Mucosa of gallbladder (tissue), 1 donor: ENCODE measurements at places on chromosomes 2 and 18. TPM values are rescaled to one million over a fixed set of nuclear protein-coding genes. Genes with fewer than 3 reads are reported as not detected.

The GREB1L gene
- 0.40 TPM for total RNA-seq

DNA sequence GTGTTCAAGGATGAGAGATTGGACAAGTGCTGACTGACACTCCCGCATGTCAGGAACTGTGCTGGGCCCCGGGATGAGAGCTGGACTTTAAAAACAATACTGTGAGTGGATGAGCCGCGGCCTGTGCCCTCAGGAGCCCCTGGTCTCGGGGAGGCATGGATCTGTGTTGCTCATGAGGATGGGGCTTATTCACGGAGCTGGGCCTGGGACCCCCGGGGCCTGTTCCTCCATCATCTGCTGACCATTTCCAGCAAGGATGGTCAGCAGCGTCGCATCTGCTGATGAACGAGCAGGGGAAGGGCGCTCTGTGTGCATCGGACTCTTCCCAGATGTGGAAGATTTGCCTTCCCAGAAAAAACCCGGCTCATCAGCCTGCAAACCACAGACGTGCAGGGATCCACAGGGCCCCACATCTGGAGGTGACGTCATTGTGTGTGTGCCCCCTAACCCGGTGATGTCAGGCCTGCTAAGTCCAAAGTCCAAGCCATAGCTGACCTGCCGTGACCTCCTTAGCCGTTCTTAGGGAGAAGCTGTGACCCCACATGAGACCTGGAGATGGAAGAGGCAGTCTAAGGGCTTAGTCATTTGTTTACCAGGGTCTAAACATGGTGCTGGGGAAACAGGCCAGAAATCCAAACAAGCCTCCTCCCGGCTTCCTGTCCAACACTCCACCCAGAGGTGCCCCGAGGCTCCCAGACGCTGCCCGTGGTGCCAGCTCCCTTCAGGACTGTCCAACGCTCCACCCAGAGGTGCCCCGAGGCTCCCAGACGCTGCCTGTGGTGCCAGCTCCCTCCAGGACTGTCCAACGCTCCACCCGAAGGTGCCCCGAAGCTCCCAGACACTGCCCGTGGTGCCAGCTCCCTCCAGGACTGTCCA lies 143.9 kb downstream of the PXDN start:
- no peak for DNase-seq

GRCh38 chr2:203366639-203367466 lies 38.7 kb downstream of the ABI2 start:
- DNase-seq = no peak

The CDH20 gene
- not detected for total RNA-seq

The SKOR2 gene
- total RNA-seq = not detected

GRCh38 chr2:108220191-108220590 lies 19.6 kb upstream of the SULT1C3 start:
- peak; percentile 84 for DNase-seq

The SLC5A7 gene
- total RNA-seq = 0.20 TPM

DNA sequence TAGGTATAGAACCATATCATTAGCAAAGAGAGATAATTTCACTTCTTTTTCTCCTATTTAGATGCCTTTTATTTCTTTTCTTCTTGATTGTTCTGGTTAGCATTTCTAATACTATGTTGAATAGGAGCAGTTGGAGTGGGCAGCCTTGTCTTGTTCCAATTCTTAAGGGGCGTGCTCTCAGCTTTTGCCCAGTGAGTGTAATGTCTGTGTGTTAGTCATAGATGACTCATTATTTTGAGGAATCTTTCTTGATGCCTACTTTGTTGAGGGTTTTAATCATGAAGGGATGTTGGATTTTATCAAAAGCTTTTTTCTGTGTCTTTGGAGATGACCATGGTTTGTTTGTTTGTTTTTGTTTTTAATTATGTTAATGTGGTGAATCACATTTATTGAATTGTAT lies 1453.1 kb upstream of the SLC39A10 start:
- DNase-seq = no peak

DNA sequence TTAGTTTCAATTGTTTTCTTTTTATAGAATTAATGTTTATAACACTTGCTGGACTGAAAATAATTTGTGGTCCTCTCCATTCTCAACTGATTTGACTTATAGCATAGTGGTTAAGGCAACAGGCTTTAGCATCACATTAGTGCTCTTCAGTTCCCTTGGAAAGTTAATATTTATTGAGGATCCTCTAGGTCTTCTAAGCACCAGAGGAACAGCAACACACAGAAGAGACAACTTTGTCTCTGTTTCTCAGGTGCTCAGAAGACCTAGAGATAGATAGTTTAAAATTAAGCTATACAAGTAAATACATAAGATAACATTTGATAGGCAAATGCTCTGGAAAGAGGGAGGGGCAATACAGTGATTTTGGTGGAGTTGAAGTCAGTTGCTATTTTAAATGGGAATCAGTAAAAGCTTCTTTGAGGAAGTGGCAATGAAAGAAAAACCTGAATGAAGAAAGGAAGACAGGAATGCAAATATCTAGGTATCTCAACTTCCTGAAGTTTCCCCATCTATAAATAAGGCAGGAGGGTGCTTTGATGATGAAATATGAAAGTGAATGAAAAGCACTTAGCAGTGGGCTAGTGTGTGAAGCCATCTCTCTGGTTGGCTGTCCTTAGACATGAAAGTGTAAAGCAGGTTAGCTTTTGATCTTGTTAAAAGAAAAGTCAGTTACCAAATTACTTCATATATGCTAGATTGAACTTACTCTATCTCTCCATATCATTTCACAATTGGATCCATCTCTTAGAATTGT lies 7.9 kb downstream of the NEUROD1 start:
- DNase-seq = no peak

DNA sequence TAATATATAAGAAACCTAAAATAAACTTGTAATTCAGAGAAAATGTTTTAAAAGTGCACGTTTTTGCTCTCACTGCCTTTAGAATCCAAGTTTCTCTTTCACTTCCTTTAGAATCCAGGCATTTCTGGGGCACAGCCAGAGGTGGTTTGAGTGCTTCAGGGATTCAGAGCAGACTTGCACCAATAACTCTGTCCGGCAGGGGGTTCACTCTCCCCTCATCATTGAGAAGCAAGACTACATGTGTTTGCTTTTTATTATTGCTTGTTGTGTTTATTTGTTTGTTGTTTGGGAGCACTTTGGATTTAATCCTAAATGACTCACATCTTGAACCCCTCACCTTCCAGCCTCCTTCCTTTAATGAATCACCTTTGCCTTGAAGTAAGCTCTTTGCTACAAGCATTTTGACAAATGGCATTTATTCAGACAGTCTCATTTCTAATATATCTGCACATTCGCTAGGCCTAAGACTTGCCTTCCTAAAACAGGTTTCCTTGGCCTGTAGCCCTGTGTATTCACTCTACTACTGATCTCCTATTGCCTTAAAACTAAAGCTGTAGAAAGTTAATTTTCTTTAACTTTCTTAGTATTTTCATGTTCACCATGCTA lies 233.5 kb upstream of the ATP5MC3 start:
- peak; percentile 42 for DNase-seq

- DNase-seq = no peak
Measured at GRCh38 chr18:26089293-26090129, 902 bp downstream of the SS18 start.

DNA sequence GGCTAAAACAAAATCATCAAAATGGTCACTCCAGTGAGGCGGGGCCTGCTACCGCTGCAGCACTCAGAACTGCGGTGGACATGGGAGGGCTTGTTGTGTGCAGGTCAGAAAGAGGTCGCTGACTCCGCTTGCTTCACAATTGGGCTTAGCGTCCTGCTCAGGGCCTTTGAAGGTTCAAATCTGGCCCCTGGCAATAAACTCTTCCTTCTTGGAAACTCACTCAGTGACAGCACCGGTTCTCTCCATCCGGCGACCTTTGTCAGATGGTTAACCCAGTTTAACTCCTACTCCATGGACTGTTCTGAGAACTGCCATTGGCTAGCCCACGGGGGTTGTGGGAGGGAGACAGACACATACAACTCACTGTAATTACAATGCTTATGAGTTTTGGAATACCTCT lies 29.0 kb upstream of the LAPTM4A start:
- DNase-seq = no peak

DNA sequence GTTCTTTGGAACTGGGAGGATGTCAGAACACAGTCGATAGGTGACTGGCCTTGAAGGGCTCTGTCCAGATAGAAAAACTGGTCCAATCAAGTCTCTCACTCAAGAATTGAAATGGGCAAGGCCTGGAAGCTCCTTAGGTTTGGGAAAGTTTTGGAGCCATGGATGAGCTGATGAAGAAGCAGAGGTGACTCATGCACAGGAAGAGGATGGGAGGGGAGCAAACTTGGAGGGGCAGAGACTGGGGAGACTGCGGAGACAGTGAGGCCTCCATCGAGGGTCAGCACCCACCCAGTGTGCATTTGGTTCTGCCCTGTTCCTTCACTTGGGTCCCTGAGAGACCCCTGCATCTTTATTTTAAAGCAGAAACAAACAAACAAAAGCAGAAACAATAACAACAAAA lies 41.1 kb downstream of the SOWAHC start:
- no peak for DNase-seq

DNA sequence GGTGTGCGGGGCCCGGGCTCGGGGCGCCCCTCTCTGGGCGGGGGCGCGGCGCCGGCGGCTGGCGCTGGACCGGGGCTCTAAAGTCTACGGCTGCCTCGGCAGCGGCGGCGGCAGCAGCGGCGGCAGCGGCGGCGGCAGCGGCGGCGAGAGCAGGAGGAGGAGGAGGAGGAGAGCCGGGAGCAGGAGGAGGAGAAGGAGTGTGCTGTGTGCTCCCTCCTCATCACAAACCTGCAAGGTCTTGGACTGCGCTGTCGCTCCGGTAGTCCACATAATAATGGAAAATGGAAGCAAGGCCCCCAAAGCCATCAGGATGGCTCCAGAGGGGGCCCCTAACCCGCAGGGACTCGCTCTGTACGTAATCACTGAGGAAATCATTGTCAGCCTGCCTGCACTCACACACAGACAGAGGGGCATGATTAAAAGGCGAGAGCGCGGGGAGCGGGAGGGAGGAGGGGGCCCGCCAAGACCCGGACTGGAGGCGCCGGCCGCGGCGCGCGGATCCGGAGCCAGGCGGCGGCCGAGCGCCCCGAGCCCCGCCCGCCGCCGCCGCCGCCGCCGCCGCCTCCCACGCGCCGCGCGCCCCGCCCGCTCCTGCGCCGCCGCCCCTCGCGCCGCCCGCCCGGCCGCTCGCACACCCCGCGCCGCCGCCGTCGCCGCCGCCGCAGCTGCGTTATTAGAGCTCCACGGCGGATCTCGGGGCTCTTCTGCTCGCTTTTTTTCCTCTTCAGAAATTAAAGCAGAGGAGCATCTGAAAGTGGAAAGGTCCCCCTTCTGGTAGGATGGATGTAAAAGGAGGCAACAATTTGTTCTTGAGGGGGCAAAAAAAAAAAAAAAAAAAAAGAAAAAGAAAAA lies at the start of gene ZNF521:
ZNF521 (minus strand) TSS at position 390 of the 852 bp plus-strand sequence. CDS start 1,220 bp downstream, outside the sequence.
- peak; percentile 65 for DNase-seq

The BCL11A gene
- 21.3 TPM for total RNA-seq

DNA sequence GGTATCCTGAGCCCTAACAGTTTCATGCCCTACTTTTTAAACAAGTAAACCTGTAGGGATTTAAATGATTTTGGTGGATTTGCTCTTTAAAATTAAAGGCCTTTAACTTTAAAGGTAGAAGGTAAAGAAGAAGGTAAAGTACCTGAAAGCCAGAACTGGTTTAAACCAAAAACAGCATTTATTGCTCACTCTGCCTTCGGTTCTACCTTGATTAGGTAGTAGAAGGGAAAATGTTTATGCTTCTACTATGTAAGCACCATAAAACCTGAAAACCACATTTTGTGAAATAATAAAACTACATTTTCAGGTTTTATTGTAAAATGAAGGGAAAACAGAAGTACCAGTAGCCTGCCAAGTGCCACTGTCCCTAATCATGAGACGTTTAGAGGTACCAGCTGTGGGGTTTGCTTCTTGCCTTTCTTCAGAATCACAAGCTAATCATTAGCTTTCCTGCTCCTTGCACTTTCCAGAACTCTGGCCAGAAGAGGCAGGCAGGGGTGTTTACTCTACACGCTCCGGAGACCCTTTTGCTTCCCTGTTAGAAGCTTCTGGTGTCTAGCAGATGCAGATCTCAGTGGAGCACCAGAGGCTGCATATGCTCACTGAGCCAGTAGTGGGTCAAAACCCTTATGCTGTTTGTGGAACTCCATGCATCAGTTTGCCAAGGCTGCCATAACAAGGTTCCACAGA lies 33.3 kb downstream of the RPIA start:
- peak; percentile 11 for DNase-seq

GRCh38 chr2:192215096-192215877 lies 20.6 kb upstream of the TMEFF2 start:
- no peak for DNase-seq

DNA sequence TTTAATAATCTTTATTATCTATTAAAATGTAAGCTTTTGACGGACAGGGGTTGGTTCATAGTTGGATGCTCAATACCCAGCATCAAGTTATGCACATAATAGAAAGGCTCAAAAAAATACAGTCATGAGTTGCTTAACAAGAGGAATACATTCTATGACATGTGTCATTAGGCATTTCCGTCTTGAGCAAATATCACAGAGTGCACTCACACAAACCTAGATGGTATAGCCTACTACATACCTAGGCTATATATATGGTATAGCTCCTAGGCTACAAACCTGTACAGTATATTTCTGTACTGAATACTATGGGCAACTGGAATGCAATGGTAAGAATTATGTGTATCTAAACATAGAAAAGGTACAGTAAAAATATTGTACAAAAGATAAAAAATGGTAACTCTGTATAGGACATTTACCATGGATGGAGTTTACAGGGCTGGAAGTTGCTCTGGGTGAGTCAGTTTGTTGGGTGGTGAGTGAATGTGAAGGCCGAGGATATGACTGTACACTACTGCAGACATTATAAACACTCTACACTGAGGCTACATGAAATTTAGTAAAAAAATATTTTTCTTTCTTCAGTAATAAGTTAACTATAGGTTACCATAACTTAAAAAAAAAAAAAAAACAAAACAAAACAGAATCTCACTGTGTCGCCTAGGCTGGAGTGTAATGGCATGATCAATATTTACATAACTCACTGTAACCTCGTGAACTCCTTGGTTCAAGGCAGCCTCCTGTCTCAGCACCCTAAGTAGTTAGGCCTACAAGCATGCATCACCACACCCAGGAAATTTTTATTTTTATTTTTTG lies 201.2 kb downstream of the NBAS start:
- DNase-seq = no peak

DNA sequence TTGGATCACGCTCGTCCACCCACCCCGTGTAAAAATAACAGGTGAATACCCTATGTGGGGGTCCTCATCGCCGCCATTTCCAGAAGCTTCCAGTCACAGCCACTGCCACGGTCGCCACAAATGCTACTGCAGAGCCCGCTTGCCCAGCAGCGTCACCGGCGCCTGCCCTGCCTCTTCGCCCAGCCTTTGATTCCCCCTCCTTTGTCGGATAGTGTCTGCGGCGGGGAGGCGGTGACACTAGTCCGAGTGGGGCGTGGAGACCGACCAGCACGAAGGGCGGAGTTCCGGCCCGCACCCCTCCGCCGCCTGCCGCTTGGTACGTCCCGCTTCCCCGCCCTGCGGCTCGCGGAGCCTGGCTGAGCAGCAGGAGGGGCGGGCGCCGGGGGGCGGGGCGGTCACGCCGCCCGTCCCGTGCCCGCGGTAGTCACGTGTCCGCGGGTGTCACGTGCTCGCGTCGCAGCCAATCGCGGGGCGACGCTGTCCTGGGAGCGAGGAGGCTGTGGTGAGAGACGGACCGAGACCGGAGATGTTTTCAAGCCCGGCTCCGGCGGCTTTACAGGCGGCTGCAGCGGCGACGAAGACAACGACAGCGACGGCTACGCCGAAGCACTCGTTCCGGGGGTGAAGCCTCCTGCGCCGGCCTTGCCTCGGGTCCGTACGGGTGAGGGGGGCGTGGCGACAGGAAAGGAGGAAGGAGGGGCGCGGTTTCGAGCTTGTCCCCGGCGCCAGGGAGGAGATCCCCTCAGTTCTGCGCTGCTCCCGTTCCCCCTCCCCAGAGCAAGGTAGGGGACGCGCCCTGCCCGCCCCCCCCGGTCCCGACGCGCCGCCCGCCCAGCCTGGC lies at the start of gene ANKRD12:
ANKRD12 (plus strand) TSS at position 467 of the 841 bp plus-strand sequence. CDS start 45,652 bp downstream, outside the sequence.
- peak; percentile 98 for DNase-seq

GRCh38 chr2:123953846-123954245 lies 71.2 kb upstream of the CNTNAP5 start:
- DNase-seq = no peak
